ENCODE measurements at places on chromosomes 1 and 21. TPM values are rescaled to one million over a fixed set of nuclear protein-coding genes. Genes with fewer than 3 reads are reported as not detected.

- no peak for DNase-seq
Measured at GRCh38 chr1:234222561-234223280, 150.5 kb upstream of the COA6 start.

The FAM177B gene
- not detected for polyA plus RNA-seq

- no peak for DNase-seq
Measured at GRCh38 chr1:10673109-10673711, 123.2 kb downstream of the CASZ1 start.

DNA sequence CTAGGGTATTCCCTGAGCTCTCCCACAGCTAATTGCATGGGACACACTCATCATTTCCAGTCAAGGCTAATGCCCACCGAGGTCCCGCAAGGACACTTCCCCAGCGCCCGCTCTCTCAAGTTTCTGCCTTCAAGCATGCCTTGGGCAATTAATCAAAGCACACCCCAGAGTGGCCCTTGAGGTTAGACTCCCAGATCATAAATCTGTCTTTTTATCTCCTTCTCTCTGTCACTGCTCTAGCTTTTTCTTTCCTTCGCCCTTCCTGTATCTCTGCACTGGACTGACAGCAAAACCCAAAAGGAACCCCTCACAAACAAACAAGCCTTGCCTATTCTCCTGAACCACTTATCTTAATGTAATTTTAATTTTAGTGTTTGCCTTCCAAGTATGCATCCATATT, 7.9 kb upstream of the EXOSC10 start:
- DNase-seq: no peak

GRCh38 chr21:29384683-29385359, 86.1 kb downstream of the BACH1 start:
- no peak for DNase-seq

GRCh38 chr1:119943216-119943615, 46.9 kb upstream of the ADAM30 start:
- DNase-seq: no peak

The PLA2G2F gene
- not detected for polyA plus RNA-seq

DNA sequence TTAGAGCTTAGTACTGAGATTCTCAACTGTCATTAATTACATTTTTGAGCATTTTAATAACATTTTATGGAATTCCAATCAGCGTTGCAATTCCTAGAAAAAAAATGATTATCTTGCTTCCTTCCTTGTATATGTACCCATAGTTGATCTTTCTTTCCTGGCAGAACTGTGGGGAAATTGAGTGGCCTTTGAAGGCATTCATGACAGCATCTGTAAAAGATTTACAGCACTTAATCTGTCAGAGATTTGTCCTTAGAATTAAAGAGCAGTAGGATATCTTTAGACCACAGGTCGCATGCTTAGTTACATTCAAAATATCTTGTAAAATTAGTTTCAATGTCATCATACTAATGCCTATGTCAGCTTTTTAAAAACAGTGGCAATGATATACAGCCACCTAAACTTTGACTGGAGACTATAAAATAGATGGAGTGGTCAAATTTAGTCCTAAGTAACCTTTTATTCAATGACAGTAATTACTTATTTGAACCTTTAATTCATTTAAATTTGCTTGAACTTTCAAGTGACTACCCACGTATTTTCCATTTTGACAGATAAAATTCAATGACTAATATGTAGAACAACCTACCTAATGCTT, 692.0 kb downstream of the NCAM2 start:
- no peak for DNase-seq

The KPRP gene
- polyA plus RNA-seq: not detected

GRCh38 chr1:117009132-117009531, 7.6 kb downstream of the CD101 start:
- DNase-seq: no peak

GRCh38 chr1:89578946-89579684, 53.8 kb upstream of the LRRC8C start:
- no peak for DNase-seq

The HMCN1 gene
- polyA plus RNA-seq: 0.32 TPM

The TFF2 gene
- not detected for polyA plus RNA-seq

The CITED4 gene
- polyA plus RNA-seq: 16.3 TPM

- no peak for DNase-seq
Measured at GRCh38 chr1:190277107-190277506, 200.6 kb downstream of the BRINP3 start.

The KLHDC9 gene
- polyA plus RNA-seq: 27.7 TPM

- peak; percentile 59 for DNase-seq
Measured at GRCh38 chr1:241611063-241611462, 29.1 kb downstream of the CHML start.

GRCh38 chr21:45518742-45519141, 23.5 kb downstream of the SLC19A1 start:
- DNase-seq: no peak

DNA sequence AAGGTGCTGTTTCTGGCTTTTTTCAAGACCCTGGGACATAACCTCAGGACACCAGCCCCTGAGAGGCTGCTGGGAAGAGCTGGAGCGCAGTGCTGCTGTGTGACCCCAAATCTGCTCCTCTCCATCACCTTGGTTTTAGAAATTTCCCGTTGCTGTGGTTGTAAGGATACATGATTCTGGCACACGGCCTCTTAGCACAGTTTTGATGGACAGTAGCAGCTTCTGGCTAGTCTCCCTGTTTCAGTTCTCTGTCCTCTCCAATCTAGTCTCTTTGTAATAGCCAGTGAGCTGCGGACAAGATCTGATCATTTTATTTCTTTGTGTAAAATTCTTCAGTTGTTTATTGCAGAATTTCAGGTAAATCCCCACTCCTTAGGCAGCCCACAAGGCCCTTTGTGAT, 3.1 kb downstream of the CLIC6 start:
- DNase-seq: no peak

DNA sequence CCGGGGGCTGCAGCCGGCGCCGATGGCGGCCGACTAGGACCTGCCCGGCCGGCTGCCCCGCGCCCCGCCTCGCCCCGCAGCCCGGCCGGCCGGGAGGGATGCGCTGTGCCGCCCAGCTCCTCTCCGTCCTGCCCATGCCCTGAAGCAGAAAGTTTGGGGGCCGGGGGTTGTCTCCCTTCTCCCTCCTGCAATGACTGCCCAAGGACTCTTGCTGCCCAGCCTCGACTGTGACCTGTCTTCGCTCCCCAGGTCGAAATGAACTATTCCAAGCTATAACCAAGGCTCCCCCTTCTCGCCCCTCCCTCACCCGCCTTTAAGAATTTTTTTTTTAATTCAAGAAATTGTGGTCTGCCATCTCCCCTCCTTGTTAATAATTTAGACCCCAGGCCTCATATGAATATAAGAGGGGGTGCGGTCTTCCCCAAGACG, 361 bp downstream of the TMCC2 start:
- DNase-seq: peak; percentile 45

All from brain (organoid and tissue), 16 donors.